Stimulated activated CD4-positive, alpha-beta T cell treated with anti-CD3 and anti-CD28 coated beads, Interleukin-2, amount 100 ng/mL, for 4 hours (primary cell): ENCODE measurements at places on chromosomes 3 and 15.

DNA sequence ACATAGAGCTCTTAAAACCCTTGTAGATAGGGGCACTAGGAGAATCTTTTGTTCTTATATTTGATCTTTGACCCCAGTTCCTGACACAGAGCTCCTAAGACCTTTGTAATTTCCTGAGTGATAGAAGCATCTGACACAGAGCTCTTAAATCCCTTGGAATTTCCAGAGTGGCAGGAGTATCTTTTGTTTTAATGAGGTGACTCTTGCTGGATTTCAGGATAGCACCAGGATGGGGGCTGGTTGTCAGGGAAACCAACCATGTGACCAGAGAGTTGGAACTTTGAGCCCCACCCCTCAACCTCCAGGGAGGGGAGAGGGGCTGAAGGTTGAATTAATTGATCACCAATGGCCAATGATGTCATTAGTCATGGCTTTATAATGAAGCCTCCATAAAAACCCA is 47.6 kb upstream of the ST8SIA2 start:
- no peak for DNase-seq

GRCh38 chr3:25040748-25041147 is 387.3 kb upstream of the RARB start:
- DNase-seq = no peak

DNA sequence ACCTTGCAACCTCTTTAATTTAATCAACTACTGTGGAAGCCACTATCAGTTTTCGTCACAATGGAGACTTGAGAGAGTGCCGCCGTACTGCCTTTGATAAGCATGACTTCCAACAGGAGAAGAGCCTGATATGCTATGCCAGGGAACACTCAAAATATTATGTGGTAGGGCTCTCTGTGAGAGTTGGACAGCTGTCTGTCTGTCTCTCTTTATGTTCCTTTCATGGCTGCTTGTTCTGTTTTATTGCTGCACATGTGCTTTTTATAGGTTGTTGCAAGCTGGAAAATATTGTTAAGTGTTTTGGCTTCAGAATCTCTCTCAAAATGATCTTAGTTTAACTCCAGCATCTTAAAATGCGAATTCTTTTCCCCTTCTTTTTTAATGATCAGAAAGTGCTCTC is 249.4 kb upstream of the RARB start:
- no peak for DNase-seq

DNA sequence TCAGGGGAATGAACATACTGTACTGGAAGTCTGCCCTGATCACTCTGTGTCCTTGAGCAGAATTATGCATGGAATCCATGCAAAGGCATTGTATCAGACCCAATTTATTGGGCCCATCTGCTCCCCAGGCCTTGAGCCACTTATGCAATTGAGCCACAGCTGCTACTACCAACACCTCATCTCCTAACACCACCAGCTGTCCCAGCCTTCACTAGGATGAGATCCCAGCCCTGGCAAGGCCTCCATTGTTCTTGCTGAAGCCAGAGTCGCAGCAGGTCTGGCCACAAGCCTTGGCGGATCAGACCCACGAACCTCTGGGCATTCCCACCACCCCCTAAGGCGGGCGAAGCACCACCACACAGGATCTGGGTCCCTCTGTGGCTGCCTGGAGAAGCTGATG is 9.2 kb upstream of the NME9 start:
- no peak for DNase-seq

DNA sequence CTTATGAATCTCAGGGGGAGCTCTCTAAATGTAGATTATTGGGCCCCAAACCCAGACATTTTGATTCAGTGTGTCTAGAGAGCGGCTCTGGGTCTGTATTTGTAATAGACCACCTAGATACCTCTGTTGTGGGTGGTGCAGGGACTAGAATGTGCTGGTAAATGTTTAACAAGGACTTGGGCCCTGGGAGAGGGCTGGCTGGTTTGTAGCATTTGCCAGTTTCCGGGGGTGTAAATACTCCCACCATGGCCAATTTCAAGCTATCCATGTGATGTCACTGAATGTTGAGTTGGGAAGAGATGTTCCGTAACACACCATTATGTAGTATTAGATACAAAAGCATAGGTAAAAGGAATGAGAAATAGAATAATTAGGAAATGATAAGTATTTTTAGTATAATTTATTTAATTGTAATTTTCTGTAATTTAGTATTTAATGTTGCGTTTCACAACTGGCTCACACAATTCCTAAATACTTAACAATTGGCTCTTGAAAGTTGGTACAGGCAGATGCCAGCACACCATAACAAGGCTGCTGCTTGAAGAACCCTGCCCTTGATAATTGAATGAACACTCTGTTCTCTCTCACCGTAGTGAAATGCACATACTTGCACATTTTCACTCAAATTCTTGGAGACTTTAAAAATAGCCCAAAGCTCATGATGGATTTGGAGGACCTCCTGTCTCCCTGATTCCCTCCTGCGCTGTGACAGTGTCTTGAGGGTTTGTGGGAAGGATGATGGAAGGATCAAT is 359.2 kb upstream of the PROK2 start:
- DNase-seq = no peak

DNA sequence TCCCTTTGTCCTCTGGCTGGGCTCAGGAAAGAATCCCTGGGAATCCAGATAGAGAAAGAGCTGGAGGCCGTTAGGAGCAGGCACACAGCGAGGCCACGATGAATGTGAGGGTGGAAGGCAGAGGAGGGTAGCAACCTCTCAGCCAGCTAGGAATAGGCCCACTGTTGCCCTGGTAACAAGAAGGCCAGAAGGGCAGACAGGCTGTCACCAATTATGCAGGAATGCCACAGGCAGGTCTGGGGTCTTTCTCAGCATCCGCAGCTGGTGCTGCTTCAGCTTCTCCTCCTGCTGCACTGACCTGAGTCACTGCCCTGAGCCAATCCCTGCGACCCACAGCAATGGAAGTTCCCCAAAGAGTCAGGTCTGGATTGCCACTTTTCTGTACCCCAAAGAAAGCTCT is 62.8 kb upstream of the C3orf80 start:
- DNase-seq = no peak

DNA sequence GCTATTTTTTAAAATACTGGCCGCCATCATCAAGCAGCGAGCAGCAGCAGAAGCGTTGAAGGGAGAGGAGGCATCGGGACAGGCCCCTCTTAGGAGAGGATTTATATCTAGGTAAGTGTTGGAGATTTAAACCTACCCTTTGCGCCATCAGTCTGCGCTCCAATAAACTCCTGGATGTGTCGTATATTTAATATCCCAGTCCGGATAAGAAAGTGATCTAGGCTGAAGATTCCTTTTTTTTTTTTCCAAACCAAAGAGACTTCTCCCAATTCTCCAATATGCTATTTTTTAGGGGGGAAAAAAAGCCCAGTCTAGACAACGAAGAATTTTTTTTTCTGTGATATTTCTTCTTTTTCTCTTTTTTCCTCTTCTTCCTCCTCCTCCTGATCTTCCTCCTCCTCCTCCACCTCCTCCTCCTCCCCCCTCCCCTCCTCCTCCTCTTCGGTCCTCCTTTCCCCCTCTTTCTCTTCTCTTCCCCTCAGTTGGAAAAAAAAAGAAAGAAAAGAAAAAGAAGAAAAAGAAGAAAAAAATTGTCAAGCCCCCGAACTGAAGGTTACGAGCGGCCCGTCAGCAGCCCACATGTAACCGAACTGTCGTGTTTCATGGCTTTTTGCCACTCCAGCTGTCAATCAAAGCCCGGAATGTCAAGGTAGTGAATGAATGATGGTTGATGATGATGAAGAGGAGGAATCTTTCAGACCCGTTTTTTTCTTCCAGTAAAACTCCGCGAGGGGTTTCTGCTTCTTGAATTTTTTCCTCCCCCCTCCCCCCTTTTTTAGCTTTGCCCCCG is 835 bp downstream of the MEIS2 start:
- no peak for DNase-seq

DNA sequence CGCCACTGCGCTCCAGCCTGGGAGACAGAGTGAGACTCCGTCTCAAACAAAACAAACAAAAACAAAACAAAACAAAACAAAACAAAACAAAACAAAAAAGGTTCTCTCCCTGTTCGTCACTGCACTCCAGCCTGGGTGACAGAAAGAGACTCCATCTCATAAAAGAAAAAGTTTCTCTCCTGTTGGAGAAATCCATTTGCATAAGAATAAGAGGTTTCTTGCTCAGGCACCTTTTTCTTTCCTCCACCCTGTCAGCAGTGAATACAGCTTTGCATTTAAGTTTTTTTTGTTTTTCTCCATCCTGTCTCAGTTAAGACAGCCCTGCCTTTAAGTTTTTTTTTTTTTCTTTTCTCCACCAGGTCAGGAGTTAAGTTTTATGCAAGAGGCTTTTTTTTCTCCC is 109.5 kb downstream of the DPH6 start:
- no peak for DNase-seq

DNA sequence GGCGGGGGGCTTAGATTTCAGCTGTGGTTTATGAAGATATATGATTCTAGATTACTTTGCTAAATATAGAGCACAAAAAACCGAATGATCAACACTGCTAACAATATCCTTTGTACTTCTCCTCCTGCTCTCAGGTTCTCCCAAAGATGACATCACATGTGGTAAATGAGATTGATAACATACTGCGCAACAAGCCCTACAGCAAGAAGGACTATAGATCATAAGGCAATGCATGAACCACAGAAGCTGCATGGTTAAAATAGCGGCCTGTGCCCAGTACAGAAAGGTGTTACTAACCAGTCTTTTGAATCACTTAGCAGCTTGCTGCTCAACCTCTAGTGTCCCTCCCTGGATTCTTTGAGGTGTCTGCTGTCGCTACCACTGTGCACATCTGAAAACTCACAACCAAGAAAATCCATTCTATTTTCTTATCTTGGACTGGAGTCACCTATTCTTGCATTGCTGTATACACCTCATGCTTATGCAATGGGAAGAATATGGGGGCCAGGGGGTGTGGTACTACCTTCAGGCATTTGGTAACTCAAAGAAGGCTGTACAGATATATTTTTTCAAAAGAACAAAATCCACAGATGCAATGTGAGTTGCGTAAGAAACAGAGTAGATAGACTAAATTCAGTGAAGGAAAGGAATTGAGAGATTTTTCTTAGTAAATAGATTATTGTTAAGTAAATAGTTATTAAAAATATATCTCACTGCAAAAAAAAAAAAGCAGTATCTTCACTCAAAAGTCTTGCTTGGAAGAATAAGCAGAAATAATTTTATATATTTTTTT is 18.2 kb downstream of the SSR3 start:
- no peak for DNase-seq

DNA sequence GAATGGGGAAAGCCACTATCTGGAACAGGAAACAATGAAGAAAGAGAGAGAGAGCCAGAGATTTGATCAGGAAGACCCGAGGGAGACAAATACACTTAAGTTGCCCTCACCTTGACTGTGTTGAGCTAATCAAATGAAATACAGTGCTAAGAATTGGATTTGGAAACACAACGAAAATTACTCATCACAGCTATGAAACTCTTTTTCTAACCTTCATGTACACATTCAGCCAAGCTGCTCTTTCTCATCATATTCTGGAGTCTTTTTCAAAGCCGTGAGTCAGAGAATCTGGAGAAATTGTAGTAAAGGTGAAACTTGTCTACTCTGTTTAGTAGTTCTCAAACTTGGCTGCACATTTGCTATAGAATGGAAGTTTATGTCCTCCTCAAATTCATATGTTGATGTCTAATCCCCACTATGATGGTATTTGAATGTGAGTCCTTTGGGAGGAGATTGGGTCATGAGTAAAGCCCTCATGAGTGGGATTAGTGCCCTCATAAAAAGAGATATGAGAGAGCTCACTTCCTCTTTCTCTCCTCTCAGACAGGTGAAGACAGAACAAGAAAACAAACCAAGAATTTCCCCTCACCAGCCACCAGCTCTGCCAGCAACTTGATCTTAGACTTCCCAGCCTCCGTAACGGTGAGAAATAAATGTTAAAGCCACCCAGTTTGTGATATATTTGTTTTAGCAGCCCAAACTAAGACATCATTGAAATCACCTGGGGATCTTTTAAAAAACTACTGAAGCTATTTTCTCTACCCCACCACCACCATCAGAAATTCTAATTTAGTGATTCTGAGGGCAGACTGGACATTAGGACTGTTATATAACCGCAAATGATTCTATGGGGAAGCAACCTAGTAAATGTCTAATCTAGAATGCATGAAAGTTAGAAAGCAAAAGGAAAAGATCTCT is 143.6 kb upstream of the GRM7 start:
- DNase-seq = no peak

DNA sequence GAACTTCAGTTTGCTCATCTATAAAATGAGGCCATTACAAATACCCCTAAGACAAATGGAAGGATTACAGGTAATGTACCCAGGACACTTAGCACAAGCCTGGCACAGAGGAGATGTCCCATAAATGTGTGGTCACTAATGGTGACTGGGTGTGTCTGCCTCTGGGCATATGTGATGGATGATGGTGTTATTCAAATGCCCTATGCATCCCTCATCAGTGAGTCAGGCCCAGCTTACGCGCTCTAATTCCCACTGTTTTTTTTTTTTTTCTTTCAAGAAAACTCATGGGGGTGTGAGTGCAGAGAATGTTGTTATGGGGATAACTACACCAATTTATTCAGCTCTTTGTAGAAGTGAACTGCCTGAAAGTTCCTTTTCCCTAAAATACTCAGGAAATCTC is 23.6 kb upstream of the KIF23 start:
- DNase-seq = no peak

DNA sequence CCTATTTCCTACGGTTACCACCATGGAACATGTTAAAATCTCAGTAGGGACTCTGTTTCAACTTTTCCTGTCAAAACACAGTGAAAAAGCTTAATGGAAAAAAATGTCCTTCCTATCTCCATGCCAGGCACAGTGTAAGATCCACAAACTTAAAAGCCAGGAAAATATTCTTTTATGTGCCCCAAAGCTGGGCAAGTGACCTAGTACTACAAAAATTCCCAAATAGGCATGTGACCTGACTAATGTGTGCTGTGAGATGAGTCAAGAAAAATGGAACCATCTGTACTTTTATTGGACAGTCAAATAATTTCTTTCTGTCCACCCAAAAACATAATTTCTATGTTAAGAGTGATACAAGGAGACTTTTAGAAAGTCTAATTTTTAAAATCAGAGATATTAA is 406.0 kb downstream of the ZBTB20 start:
- DNase-seq = no peak

- DNase-seq = no peak
Measured at GRCh38 chr3:65848024-65848423, 190.7 kb downstream of the MAGI1 start.

DNA sequence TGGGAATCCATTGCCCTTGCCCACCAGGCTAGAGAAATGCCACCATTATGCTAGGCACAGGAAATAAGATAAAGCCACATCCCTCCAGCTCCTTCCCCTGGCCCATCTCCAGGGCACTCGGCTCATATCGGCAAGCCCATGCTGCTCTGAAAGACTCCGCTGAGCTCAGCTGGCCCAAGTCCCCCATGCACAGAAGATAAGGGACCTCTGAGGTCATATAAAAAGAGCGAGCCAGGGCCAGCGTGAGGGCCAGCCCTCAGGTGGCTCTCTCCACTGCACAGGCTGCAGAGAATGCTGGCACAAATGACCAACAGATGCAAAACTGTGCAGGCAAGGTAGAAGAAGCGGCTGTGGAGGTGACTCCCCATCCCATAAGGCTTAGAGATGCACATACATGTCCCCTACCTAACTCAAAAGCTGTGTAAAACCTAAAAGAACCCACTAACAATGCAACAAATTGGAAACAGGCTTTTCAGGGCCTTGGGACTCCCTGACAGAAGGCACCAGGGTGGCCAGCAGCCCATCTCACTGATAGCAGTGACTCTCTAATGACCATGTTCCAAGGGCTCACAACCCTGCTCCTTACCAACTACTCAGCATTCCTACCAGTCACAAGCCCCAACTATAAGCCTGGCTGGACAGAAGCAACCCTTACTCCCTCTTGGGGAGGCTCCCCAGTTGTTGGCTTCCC is 3.0 kb downstream of the RAB6B start:
- no peak for DNase-seq
